Cardiac fibroblast (primary cell): ENCODE measurements at places on chromosomes 11 and 22.

DNA sequence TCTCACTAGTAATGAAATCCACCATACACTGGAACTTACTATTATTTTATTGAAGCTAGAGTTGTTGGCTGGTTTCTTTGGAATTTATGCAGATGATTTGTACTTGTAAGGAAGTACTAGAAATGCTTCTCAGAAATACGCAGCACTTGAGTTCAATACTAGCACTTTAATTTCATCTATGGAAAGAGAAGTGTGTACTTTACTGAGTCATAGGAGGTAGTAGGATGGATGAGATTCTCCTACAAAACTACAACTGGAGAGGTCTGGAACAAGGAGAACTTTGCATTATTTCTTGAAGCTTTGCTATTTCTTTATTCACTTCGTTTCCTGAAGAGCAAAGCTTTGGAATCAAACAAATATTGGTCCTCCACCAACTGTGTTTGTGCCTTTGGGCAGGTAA is 44.1 kb upstream of the CCDC90B start:
- DNase-seq: no peak

DNA sequence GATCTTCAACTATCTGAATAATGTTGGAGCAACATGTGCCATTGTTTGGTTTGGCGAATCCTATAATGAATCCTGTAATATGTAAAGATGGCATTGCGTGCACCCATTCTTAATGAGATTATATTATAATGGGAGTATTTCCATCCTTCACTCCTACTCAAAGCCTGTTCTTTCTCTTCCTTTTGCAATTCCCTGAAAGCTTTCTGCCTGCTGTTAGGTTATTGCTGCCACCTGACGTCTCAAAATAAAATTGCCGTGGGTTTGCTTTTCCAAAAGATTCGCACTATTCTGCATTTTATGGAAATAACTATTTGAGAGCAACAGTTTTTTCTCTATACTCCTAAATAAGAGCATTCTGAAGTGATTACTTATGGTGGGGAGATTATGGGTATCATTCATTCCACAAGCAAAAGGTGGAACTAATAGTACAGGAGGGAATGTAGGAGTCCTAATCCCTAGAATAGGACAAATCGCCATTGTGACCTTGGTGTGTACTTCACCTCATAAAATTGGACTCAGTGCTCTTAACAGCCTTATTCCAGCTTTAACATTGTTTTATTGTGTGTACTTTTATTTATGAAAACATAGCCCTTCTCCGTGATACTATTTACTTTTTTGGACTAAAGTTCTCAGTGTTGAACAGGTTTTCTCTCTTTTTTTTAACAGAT is 69.6 kb upstream of the ALKBH3 start:
- DNase-seq: peak; percentile 22

DNA sequence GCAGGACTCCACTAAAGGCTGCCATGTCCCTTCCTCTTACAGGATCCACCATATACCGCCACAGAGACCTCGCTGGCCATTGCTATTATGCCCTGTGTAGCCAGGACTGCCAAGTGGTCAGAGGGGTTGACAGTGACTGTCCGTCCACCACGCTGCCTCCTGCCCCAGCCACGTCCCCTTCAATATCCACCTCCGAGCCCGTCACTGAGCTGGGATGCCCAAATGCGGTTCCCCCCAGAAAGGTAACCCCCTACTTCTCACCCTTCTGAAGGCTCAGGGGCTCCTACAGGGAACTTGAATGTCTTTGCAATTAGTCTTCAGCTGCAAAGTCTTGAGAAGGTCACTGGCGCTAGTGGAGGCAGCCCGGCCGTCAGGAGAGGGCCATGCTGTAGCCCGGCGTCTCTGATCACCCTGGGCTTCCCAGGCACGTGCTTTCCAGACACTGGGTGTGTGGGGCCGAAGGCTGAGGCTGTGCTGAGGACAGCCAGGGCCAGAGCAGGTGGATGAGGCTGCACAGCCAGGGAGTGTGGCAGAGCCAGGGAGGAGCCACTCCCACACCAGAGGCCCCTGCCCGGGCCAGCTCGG is 30.0 kb upstream of the MUC5B start:
- no peak for DNase-seq

DNA sequence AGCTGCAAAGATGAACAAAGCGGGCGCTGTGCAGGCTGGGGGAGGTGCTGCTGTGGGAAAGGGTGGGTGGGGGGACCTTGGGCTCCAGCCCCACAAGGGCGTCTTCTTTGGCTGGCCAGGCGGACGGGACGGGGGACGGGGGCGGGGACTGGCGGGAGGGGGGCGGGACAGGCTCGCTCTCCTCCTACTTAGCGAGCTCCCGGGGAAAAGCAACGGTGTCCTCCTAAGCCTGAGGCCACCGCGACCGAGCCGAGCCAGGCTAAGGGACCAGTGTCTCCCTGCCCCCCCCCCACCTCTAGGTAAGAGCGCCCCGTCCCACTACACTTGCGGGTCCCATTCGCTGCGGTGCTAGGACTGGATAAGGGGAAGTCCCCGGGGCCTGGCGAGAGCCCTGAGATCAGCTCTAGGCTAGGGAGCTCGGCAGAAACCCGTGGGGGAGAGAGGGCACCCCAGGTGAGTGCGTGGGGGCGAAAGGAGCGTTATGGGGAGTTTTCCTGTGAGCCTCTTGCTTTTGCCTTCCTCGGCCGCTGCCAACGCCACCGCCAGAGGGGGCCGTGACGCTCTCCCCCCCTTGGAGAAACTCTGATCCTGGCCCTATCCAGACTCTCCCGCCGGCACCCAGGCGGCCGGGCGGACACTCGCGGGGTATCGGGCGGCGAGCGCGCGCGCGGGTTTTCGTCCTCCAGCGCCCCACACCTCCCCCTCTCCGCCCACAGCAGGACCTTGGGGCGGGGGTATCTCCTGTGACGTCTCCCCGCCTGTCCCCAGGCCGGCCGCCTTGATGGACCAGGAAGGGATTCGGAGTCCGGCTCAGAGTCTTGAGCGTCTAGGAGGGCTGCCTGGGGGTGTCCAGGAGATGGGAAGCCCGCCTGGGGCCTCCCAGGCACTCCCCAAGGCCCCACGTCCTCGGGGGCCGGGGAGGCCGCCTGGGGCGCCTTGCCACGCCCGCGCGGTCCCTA is at the start of gene PHLDB1:
PHLDB1 (plus strand) TSS at position 215 of the 959 bp plus-strand sequence. CDS start 6,222 bp downstream, outside the sequence.
- peak; percentile 79 for DNase-seq

- no peak for DNase-seq
Measured at GRCh38 chr11:87719326-87720073, 455.7 kb downstream of the RAB38 start.

- no peak for DNase-seq
Measured at GRCh38 chr22:46061501-46062231, 84.7 kb upstream of the WNT7B start.

DNA sequence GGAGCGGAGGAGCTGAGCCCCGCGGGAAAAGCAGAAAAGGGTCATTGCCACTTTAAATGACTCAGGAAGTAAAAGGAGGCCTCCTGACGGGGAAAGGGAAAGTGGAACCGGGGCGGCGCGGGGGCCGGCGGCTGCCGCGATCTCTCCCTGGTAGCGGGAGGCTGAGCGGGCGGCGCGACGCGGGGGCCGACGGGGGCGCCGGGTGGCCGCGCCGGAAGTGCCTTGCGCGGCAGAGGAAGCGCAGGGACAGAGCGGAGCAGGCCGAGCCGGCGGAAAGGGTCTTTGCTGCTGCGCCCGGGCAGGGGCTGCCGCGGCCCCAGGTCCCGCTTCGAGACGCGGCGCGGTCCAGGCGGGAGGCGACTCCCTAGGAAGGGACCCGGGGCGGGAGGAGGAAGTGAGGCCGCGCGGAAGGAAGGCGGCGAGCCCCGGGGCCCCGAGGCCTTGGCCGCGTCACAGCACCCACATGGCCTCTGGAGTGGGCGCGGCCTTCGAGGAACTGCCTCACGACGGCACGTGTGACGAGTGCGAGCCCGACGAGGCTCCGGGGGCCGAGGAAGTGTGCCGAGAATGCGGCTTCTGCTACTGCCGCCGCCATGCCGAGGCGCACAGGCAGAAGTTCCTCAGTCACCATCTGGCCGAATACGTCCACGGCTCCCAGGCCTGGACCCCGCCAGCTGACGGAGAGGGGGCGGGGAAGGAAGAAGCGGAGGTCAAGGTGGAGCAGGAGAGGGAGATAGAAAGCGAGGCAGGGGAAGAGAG is at the start of gene TRIM44:
TRIM44 (plus strand) TSS at position 127 of the 759 bp plus-strand sequence; CDS start at position 464, 337 bp downstream.
- DNase-seq: peak; percentile 89

DNA sequence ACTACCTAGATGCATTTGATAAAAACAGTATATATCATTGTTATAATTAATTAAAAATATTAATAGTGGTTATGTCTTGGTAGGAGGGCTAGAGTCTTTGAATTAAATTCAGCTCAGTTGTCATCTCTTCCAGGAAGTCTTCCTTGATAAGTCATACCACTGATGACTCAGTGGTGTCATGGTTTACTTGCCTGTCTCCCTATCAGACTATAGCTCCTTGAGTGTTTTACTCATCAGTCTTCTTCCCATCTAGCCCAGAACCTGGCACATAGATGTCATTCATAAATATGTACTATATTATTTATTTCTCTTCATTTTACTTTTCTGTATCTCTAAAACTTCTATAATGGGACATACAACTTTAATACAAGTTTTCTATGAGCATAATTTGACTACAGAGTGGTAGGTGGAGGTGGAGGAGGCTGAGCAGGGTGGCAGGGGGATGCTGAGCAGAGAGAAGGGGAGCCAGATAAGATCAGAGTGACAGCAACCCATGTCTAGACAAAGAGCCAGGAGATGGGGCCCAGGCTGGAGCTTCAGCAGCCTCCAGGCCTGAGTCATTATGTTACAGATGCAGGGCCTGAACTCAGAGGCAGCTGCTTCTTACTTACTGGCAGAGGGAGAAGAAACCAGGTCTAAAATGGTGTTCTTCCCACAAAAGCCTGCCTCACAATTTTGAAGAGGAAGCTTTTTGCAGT is 82.3 kb upstream of the PHOX2A start:
- DNase-seq: peak; percentile 69

GRCh38 chr11:109285465-109285864 is 136.5 kb upstream of the C11orf87 start:
- no peak for DNase-seq

DNA sequence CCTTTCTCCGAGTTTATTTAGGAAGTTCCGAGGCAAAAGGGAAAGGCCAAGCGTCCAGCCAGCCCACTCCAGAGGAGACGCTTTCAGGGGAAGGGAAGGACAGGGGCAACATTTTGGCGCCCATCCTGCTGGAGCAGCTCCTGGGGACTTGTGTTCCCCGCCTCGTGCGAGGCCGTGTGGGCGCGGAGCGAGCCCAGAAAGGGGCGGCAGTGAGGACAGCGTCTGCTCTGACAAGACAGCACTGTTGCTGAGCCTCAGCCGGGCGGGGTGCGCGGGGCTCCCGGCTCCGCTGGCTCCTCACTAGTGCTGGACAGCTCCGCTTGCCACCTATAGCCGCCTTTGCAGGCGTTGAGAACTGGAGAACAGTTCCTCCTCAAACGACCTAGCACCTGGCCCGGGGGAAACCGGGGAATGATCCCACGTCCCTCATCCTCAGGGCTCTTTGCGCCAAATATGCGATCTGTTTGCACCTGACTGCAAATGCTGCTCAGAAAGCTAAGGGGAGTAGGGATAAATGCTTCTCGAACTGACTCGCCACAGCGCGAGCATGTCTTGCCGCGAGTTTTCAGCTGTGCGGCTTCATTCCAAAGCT is 722 bp upstream of the GUCY1A2 start:
- DNase-seq: peak; percentile 72

- no peak for DNase-seq
Measured at GRCh38 chr11:28713850-28714249, 605.7 kb downstream of the METTL15 start.

DNA sequence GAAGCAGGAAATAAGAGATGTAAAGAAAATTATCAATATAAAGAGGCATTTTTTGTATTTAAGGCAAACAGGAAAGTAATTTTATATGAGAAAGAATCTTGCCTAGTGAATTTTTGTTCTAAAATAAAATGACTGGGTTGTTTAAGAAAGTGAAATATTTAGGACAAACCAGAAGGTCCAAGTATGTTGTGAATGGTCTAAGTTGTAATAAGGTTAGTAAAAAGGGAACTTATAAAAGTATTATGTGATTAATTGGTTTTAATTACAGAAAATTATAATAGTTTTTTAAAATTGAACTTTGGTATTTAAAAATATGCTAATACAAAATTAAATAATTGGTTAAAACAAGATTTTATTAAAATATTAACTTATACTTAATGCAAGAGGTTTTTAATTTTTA is 26.6 kb upstream of the EI24 start:
- DNase-seq: no peak

- no peak for DNase-seq
Measured at GRCh38 chr11:83612891-83613766, 327.0 kb upstream of the CCDC90B start.

DNA sequence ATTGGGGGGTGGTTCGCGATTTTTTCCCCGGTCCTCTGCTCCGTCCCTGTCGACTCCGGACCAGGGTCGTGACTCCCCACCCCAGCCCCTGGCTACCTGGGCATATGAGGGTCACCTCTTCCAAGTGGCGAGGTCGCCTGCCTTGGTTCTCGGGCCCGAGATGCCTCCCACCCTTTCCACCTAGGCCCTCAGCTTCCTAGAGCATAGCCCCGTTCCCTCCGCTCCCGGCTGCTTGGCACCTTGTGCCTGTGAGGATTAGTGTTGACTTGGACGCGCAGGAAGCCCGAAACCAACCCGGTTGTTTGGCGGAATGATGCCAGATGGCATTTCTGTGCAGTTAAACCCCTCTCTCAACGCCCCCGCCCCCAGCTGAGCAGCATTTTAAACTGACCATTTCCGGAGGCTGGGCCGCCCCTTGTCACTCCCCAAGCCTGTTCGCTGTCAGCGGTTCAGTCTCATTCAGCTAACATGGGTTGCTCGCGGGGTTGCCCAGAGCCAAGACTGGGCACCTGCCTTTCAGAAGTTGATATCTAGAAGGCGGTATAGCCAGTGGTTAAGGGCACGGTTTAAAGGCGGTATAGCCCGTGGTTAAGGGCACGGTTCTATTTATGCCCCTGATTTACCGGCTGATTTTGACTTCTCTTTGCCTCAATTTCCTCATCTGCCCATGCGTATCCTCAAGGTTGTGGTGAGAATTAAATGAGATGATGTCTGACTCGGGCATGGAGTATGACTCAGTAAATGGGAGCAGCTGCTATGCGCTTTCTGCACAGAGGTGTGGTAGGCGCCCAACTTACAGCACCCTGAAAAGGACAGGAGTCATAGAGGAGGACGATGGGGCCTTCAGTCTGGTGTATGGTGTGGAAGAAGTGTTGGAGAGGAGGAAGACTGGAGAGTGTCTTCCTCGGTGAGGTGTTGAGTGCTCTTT is 639 bp downstream of the INCENP start:
- DNase-seq: peak; percentile 52

- no peak for DNase-seq
Measured at GRCh38 chr11:9796854-9797253, 133.0 kb downstream of the SWAP70 start.

DNA sequence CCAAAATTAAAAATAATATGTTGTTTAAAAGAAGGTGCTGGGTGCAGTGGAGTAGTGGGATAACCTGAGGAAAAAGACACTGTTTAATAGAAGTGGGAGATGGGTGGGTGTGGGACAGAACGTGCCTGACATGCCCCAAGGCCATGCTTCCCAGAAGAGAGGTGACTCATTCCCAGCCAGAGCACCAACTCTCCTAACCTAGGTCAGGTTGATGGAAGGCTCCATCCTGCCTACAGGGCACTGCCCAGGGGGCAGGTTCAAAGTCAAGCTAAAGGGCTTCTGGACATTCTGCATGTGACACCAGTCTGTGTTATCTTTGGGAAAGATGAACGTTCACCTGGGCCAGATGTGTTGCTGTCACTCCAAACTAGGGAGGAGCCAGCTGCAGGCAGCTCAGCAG is 453.1 kb downstream of the SOX6 start:
- no peak for DNase-seq

GRCh38 chr11:95563859-95564258 is 225.7 kb downstream of the FAM76B start:
- DNase-seq: no peak

GRCh38 chr22:38955250-38955905 is 2.0 kb upstream of the APOBEC3A start:
- no peak for DNase-seq

- no peak for DNase-seq
Measured at GRCh38 chr22:42188808-42189447, 58.3 kb upstream of the CYP2D6 start.
